Mucosa of descending colon (tissue), 3 donors: ENCODE measurements at places on chromosomes 1 and 21. TPM values are rescaled to one million over a fixed set of nuclear protein-coding genes. Genes with fewer than 3 reads are reported as not detected.

GRCh38 chr1:58539553-58539952 lies 7.0 kb downstream of the OMA1 start:
- DNase-seq: peak; percentile 22

FCRL6 gene
- total RNA-seq: 0.38 TPM

DNA sequence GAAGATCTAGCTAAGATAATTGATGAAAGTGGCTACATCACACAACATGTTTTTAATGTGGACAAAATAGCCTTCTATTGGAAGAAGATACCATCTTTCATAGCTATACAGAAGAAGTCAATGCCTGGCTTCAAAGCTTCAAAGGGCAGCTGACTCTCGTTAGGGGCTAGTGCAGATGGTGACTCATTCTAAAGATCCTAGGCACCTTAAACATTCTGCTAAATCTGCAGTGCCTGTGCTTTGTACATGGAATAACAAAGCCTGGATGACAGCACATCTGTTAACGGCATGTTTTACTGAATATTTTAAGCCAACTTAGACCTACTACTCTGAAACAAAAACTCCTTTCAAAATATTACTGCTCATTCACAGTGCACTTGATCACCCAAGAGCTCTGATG lies 65.6 kb upstream of the USP24 start:
- no peak for DNase-seq

DNA sequence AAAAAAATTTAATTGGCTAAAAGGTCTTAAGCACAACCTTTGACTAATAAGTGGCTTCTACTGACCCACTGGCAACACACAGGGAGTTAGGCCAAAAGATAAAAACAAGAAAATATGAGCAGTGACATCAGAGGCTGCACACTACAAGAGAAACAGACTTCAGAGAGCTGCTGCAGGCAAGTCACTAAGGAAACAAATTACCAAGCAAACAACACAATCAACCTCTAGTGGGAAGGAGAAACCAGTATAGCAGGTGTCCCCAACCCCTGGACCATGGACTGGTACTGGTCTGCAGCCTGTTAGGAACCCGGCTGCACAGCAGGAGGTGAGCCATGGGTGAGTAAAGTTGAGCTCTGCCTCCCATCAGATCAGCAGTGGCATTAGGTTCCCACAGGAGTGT lies 20.8 kb upstream of the ENSA start:
- DNase-seq: peak; percentile 68
